ENCODE measurements at places on chromosomes 4 and X.

DNA sequence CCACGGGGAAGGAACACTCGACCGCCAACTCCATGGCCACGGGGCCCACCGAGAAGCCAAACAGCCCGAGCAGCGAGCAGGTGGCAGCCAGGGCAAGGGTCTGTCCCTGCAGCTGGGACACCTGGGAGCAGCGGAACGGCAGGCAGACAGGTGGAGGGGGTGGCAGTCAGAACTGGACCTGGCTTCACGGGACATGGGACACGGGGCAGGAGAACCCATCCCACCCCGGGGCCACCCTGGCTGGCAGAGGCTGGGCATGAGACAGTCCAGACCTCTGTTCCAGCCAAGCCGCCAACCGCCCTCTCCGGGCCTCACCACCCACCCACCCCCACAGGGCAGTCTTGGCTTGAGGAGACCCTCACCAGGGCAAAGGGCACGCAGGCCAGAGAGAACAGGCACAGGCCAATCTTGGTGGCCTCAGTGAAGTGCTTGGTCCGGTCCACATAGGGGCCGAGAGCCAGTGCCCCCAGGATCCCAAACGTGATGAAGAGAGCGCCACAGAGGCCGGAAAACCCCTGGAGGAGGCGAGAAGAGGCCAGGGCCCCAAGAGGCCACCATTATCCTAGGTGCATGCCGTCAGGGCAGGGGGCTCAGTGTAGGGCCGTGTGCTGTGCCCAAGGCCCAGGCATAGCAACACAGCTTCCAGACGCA is 5.6 kb downstream of the SLC49A3 start:
- DNase-seq = no peak

- DNase-seq = no peak
Observed at GRCh38 chrX:78650906-78651437, 8.2 kb downstream of the RTL3 start.

DNA sequence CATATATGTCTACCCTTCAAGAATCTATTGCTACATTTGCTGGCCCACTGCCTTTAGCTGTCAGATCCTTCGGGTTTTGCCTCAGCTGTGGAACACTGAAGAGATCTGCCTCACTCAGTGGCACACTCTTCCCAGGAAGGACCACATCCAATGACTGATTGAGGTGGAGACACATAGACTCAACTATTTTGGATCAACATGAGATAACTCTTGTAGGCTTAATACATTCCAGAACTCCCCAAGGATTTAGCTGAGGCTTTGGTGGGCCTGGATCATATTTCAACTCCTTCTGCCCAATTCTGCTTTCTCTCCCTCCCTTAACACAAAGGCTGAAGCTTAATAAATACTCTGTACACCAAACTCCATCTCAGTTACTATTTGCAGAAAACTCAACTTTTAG is 100.5 kb downstream of the CORIN start:
- DNase-seq = no peak

DNA sequence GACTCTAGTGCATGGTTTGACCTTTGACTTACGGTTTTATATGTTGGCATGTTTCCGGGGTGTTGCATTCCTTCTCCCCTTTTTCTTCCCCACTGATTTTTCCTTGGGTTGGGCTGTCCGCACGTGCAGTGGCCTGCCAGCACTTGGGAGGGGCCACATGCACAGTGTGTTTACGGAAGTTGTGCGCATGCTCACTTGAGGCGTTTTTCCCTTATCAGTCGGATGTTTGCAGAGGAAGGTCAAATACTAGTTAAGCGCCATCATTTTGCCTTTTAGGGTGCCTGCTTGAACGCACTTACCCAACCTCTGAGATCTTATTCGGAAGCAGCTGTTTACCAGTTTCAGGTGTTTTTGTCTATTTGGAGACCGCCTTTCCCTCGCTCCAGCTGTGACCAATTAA is 653.9 kb upstream of the AADAT start:
- DNase-seq = no peak

DNA sequence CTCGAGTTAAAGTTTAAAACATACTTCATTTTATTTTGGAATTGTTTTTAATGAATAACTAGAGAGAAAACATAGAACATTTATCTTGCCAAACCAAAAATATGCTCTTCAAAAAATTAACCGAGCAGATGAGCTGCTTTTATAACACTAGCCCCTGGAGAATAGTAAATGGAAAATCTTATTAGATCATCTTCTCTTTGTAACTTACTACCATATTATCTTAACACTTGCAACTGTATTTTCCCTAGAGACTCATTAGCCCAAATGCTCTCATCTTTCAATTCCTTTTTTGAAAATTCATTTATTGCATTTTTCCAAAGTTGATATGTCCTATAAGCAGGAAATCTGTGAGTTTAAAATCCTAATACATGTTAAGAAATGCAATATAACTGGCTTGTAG is 143.3 kb downstream of the CAMK2D start:
- no peak for DNase-seq

DNA sequence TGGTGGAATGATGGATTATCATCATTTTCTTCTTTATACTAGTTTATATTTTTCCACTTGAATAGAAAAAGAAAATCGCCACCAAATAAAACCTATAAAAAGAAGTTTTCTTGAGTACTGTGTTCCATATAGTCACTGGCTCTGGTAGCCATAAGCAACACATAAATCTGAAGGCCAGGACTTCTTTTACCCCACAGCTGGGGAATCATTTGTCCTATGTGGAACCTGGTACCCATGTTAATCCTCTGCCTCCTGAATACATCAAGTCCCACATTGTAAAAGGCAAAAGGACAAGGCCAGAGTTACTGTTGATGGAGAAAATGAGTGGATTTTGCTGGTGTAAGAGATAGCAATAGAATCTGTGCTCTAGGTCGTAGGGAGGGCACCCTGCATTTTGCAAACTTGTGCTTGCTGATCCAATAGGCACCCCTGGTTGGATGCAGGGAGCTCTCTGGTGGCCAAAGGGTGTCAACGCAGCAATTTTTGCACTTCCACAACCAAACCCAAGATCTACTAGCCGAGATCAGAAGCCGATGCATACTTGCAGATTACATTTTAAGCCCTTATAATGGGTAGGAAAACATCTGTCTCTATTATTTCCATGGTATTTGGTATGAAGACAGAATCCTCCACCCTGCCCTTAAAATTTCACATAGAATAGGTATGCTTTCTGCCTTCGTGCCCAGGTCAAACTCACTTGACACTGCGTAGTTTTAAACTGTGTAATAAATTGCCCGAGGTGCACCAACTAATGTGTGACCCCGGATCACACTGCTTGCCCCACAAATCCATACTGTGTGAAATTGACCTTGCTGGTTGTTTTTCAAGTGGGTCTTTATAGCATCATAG is 146.2 kb upstream of the SCML1 start:
- DNase-seq = no peak

DNA sequence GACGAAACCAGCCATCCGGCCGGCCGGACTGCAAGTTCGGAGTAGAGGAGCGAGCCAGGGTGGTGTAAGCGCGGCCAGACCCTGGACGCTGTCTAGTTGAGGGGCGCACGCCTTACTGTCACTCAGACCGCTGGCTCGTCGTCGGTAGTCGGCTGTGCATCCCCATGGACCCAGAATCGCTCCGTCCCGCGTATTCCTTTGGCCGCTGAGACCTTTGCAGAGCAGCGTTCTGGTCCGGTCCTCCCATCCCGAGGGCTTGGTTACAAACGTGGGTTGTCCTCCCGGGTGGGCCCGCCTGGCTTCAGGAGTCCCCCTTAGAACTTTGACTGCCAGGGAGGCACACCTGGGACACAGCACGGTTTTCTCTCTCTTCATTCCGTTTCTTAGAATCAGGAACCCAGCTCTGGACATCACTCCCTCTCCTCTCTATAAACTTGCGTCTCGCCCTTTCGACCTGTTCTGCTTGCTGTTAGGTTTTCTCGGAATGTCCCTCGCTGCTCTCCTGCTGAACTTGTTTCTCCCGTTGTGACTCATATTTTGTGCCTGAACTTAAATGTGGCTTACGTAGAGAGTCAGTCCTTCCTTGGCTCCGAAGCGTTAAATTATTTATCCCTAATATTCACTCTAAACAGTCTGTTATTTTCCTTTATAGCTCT is 672 bp downstream of the PGM2 start:
- DNase-seq = no peak

- DNase-seq = no peak
Observed at GRCh38 chrX:101749436-101749835, 89.8 kb upstream of the ARMCX2 start.

DNA sequence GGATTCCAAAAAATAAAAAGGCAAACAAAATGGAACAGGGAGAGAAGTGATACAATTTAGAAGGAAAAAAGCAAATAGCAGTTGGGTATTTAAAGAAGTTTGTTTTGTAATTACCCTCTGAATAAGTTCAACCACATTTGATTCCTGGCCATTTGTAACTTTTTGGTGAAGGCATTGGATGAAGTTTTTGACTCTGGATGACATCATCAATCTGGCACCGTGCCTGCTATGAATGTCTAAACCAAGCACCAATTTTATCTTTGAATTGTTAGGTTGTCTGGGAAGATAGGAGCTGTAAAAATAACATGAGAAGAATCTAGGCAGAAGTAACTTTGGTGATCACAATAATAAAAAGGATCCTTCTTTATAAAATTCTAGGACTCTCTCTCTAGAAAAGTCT is 29.5 kb downstream of the TMPRSS11A start:
- no peak for DNase-seq

DNA sequence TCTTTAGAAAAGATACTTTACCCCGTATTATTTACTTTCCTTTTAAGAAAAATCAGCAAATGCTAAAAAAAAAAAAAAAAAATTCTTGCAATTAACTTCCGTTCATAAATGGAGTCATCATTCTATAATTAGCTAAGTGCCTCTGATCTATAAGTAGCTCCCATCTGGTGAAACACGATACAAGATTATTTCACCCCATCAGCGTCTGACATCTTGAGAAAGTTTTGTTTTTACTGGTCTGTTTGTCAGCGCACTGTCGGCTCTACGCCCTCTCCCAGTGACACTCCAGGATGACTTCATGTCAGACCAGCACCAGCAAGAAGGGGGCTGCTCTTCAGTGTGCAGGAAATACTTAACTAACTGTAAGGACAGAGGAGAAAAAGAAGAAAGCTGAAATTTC is 108.3 kb downstream of the AFAP1 start:
- no peak for DNase-seq

DNA sequence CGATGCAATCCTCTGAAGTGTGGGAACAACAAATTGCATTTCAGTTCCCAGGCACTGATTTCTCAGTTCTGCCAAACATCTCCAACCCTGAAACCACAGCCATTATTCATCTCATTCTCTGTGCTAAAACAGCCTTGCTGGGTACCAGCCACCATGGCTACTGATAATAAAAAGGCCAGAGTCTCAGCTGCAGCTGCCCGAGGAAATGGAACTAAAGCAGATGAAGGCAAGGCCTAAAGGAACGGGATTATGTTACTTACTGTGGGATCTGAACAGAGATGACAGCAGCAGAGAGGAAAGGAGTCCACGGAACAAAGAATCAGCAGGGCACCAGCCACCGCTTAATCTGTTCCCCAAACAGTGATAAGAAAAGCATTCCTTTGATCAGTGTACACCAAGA is 155.7 kb downstream of the PAPSS1 start:
- no peak for DNase-seq

- no peak for DNase-seq
Observed at GRCh38 chr4:48112017-48112667, 21.9 kb downstream of the TXK start.

- DNase-seq = no peak
Observed at GRCh38 chrX:20372533-20372932, 105.8 kb upstream of the RPS6KA3 start.

- no peak for DNase-seq
Observed at GRCh38 chrX:130578906-130579305, 177.1 kb downstream of the RBMX2 start.

All from stimulated activated CD8-positive, alpha-beta memory T cell treated with anti-CD3 and anti-CD28 coated beads, Interleukin-7, amount 100 ng/mL, for 4 hours (primary cell).